ENCODE measurements at places on chromosomes 3 and 15. TPM values are rescaled to one million over a fixed set of nuclear protein-coding genes. Genes with fewer than 3 reads are reported as not detected.

The SEMA3B gene
- 39.7 TPM for total RNA-seq

The BLM gene
- 3.1 TPM for total RNA-seq

The ACTR8 gene
- total RNA-seq = 22.0 TPM

The WDR93 gene
- not detected for total RNA-seq

The RAD51 gene
- 1.0 TPM for total RNA-seq

The MYRIP gene
- total RNA-seq = 6.7 TPM

The PPP2R3A gene
- 18.7 TPM for total RNA-seq

The CAV3 gene
- total RNA-seq = not detected

The MNS1 gene
- total RNA-seq = 2.2 TPM

The IGSF10 gene
- 5.7 TPM for total RNA-seq

The AGBL1 gene
- not detected for total RNA-seq

The SAMMSON gene
- total RNA-seq = 0.28 TPM

The ACTC1 gene
- 93.6 TPM for total RNA-seq

The RASGRF1 gene
- 0.10 TPM for total RNA-seq

The TGM4 gene
- not detected for total RNA-seq

The NOP10 gene
- total RNA-seq = 113 TPM

The XYLB gene
- 6.3 TPM for total RNA-seq

The SLC28A2 gene
- total RNA-seq = not detected

The POTEB3 gene
- total RNA-seq = not detected

The OR5K2 gene
- not detected for total RNA-seq

All from posterior vena cava (tissue), 2 donors.